ENCODE measurements at places on chromosomes 1 and 21. TPM values are rescaled to one million over a fixed set of nuclear protein-coding genes. Genes with fewer than 3 reads are reported as not detected.

SLC5A9 gene
- 1.9 TPM for polyA plus RNA-seq

KIF2C gene
- 29.5 TPM for polyA plus RNA-seq

LYST gene
- 11.9 TPM for polyA plus RNA-seq

GRCh38 chr1:28306301-28306949, 22.4 kb upstream of the MED18 start:
- DNase-seq: no peak

DNA sequence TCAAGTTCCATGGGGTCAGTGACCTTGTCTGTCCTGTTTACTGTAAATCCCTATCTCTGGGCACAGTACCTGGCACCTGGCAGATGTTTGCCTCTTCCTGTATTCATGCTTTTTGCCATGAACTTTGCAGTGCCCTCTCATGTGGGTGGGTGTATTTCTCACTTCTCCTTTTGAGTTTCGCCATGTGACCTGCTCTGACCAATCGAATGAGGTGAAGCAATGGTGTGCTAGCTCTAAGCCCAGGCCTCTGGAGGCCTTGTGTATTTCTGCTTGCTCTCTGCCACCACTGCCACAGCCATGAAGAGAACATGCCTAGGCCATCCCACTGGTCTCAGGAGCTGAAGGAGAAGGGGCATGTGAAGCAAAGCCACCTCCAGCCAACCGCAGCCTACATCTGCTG, 185.5 kb upstream of the ZC3H12A start:
- DNase-seq: no peak

DNA sequence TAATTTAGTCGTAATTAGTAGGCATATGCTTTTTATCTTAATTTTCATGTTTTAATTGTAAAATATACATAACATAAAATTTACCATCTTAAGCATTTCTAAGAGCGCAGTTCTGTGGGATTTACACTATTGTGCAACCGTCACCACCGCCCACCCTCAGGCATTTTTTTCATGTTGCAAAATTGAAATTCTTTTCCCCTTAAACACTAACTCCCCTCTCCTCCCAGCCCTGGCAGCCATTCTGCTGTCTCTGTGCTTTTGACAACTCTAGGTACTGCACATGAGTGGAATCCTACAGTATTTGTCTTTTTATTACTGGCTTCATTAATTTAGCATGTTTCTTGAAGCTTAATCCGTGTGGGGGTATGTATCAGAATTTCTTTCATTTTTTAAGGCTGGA, 7.8 kb downstream of the PIK3CD start:
- DNase-seq: no peak

GRCh38 chr1:55582084-55582483, 366.9 kb upstream of the USP24 start:
- DNase-seq: no peak

DNA sequence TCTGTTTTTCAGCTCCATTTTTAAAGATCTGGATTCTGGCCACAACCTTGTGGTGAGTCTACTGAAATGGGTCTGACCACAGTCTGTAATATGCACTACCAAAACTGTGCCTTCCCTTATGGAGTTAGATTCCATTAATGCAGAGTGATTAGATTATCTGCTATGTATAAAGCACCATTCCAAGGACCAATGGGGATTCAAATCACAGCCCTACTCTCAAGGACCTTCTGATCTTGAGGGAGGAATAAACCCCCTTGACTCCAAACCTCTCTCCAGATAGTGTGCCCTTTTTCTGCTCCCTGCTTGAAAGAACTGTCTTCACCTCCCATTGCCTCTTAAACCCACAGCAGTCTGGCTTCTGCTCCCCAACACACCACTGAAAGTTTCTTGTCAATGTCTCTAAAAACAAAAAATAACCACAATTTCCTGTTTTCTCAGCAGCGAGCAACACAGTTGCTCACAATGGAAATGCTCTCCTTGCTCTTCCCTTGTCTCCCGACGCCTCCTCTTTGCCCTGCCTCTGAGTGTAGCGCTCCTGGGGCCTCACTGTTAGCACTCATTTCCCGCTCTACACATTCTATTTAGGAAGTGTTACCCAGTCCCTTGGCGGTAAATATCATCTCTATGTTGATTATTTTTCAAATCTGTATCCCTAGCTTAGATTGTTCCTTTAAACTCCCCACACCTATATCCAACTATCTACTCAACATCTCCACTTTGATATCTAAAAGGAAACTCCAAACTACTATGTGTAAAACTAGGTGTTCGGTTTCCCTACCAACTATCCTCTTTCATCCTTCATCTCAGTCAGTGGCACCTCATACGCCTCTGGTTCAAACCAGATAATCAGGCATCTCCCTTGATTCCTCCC, 13.6 kb downstream of the PCNX2 start:
- no peak for DNase-seq

DNA sequence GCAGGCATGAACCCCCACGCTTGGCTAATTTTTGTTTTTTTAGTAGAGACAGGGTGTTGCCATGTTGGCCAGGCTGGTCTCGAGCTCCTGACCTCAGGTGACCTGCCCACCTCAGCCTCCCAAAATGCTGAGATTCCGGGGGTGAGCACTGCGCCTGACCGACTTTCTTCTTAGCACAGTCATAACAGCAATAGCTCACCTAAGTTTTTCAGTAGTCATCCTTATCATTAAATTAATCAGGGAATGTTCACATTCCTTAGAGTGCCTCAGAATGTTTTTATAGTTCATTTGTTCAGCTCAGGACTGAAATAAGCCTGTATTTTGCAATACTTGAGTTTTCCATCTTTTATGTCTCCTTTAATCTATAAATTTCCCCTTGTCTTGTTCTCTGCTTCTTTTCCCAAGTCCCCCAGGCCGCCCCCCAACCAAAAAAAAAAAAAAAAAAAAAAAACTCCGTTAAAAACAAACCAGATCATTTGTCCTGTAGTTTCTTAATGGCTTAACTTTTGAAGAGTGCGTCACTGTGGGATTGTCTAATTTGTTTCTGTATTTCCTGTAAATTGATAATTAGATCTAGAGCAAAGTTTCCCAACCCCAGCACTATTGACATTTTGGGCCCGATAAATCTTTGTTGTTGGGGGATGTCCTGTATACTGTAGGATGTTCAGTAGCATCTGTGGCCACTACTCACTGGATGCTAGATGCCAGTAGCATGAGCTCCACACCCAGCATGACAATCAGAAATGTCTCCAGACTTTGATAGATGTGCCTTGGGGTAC, 120.7 kb downstream of the ITSN1 start:
- DNase-seq: no peak

- DNase-seq: no peak
Observed at GRCh38 chr1:197469620-197470210, 201.7 kb downstream of the CRB1 start.

Data from left renal pelvis (tissue), 4 donors.